ENCODE measurements at places on chromosomes 6 and 20. TPM values are rescaled to one million over a fixed set of nuclear protein-coding genes. Genes with fewer than 3 reads are reported as not detected.

The MUCL3 gene
- not detected for total RNA-seq

The PLCB4 gene
- 38.9 TPM for total RNA-seq

DNA sequence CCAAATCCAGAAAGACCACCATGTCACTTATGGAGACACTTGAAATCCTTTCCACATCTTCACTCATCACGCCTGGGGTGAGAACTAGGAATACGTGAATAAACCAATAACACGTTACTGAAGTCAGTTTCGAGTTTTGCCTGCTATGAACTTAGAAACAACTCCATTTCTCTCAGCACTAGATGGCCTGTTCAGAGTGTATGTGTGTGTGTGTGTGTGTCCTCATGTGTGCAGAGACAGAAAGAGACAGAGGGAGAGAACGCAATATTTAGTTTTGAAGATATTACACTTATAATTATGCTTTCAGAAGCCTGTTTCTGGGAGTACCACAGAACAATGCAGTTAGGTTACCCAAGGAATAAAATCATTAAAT, 81.2 kb upstream of the CCN6 start:
- H3K36me3 ChIP-seq, result no peaks in the 10 kb centered on the region
- H3K4me1 ChIP-seq, result peaks cover 23% of the 10 kb centered on the region
- H3K27ac ChIP-seq, result peak overlapping the region; percentile 99
- peak overlapping the region; percentile 36 for H3K4me3 ChIP-seq
- no peaks in the 10 kb centered on the region for H3K27me3 ChIP-seq

DNA sequence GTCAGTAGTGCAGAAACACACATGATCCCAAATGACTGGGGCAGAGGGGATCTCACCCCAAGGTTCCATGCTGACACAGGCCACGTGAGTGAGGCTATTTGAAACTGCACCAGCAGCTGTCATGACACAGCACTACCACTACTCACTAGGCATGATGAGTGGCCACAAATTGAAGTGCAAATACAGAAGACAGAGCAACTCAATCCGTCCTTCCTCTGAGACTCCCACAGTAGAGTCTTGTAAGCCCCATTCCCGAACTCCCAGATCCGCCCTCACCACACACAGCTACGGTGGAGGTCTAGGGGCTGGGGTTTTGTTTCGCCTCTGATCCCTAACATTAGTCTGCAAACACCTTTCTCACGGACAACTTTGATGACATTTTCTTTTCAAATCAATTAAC, 113.3 kb upstream of the NUP153 start:
- no peaks in the 10 kb centered on the region for H3K4me1 ChIP-seq
- DNase-seq, result no peak
- no peak overlapping the region for H3K27ac ChIP-seq
- no peak overlapping the region for H3K4me3 ChIP-seq
- peaks cover 10% of the 10 kb centered on the region for H3K36me3 ChIP-seq

GRCh38 chr20:36270744-36271638, 34.7 kb downstream of the AAR2 start:
- peaks cover 13% of the 10 kb centered on the region for H3K27me3 ChIP-seq
- no peaks in the 10 kb centered on the region for H3K4me1 ChIP-seq
- DNase-seq, result no peak
- H3K27ac ChIP-seq, result no peak overlapping the region

- H3K36me3 ChIP-seq, result no peaks in the 10 kb centered on the region
- no peaks in the 10 kb centered on the region for H3K4me1 ChIP-seq
- H3K27ac ChIP-seq, result no peak overlapping the region
- DNase-seq, result no peak
- H3K4me3 ChIP-seq, result no peak overlapping the region
- peaks cover 5% of the 10 kb centered on the region for H3K27me3 ChIP-seq
Measured at GRCh38 chr6:166766769-166767168, 139.7 kb upstream of the RPS6KA2 start.

The TBXT gene
- total RNA-seq, result not detected

GRCh38 chr6:109024784-109025183, 69.9 kb downstream of the SESN1 start:
- H3K36me3 ChIP-seq, result no peaks in the 10 kb centered on the region
- H3K27me3 ChIP-seq, result no peaks in the 10 kb centered on the region
- no peaks in the 10 kb centered on the region for H3K4me1 ChIP-seq

The MAP7 gene
- total RNA-seq, result 3.3 TPM

The SNX5 gene
- total RNA-seq, result 78.0 TPM

The ECT2L gene
- total RNA-seq, result not detected

GRCh38 chr6:166587631-166588413, 1.3 kb upstream of the RAMACL start:
- DNase-seq, result no peak
- H3K4me3 ChIP-seq, result no peak overlapping the region
- no peak overlapping the region for H3K27ac ChIP-seq

The HLA-DQA1 gene
- total RNA-seq, result not detected

DNA sequence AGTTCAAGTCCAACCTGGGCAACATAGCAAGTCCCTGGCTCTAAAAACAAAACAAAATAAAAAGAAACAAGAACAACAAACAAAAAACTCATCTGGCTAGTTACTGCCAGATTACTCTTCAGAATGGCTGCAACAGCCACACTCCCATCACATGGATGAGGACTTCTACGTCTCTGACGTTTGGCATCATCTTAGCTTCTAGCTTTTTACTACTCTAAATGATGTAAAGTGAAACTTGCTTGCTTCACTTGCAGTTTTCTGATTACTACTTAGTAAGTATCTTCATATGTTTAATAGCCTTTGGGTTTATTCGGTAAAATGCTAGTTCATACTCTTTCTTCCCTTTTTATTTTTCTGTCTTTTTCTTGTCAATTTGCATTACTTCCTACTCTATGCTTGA, 161.1 kb upstream of the CARMIL1 start:
- H3K27ac ChIP-seq, result no peak overlapping the region
- H3K4me3 ChIP-seq, result no peak overlapping the region
- DNase-seq, result no peak
- no peaks in the 10 kb centered on the region for H3K27me3 ChIP-seq
- H3K4me1 ChIP-seq, result no peaks in the 10 kb centered on the region

DNA sequence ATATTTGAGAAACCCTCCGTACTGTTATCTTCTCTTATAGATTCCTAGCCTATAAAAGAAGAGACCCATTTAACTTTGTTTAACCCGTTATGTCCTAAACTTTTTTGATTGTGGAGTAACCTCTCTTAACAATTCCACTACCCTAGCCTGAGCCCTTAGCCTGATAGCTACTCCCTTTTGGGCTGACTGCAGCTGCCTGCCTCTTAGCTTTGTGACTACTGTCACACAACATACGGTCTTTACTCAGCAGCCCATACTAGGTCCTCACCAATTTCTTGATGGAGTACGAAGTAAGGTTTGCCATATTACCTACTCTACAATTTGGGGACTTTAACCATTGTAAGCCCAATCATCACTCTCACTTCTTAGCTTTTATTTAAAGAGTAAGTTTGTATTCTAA, 72.7 kb downstream of the QRSL1 start:
- no peak for DNase-seq
- H3K27ac ChIP-seq, result no peak overlapping the region
- H3K36me3 ChIP-seq, result no peaks in the 10 kb centered on the region
- no peak overlapping the region for H3K4me3 ChIP-seq
- no peaks in the 10 kb centered on the region for H3K4me1 ChIP-seq
- H3K27me3 ChIP-seq, result peaks cover 7% of the 10 kb centered on the region

GRCh38 chr20:38126146-38126921, 38.7 kb downstream of the TGM2 start:
- H3K36me3 ChIP-seq, result peaks cover 4% of the 10 kb centered on the region
- H3K4me1 ChIP-seq, result peaks cover 39% of the 10 kb centered on the region
- no peak overlapping the region for H3K4me3 ChIP-seq

DNA sequence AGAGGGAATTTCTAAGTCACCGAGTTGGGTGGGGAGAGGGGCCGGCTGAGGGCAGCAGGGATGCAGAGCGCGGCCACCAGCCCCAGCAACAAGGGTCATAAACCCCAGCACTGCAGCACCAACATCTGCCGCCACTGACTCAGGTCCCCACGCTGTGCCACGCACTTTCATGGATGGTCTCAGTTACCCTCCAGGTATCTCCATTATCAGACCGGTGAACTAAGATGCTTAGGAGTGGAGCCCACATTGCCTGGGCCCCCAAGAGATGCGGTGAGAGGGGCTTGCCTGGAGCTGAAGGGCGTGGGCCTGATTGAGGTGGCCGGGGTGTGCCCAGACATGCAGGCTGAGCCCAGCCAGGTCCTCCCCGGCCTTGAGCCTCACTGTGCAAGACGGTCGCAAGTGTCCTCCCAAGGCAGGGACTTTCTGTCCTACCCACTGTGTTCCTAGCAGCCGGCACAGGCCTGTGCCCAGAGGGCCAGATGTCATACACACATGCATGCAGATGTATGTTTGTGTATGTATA, 19.3 kb downstream of the RBM38 start:
- H3K27ac ChIP-seq, result no peak overlapping the region
- peaks cover 4% of the 10 kb centered on the region for H3K4me1 ChIP-seq
- no peak for DNase-seq
- no peak overlapping the region for H3K4me3 ChIP-seq

DNA sequence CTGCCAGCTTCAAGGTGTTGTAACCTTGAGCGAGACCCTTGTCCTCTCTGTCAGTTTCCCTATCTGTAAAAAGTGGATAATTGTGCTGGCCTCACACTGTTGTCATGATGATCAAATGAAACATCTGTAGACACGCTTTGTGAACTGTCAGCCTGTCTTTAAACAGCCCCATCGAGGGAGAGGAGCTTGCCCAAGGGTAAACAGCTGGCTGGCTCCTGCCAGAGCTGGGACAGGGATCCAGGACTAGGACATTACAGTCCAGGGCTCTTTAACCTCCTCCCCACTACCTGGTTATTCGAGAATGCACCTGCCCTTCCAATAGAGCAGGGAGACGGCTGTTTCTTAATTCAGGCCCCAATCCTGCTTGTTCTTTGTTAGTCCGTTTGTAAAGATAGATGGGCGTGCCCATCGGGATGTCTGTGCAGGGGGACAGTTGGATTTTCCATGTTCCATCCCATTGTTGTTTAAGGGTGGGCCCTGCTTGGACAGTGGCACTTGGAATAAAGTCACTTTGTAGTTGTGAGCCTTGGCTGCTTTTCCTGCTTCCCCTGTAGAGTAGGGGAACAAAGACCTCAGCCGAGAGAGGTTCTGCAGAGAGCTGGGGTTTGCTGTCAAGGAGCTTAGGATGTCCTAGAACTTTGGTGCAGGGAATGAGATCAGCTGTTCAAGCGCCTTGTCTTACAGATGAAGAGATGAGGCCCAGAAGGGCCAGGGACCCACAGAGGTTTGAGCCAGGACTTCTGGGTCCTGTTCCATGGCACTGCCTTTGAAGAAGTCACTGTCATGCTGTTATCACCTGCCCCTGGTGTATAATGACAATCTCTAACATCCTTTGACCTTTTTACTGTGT, 77.9 kb upstream of the MYL9 start:
- H3K27ac ChIP-seq, result peak overlapping the region; percentile 92
- no peaks in the 10 kb centered on the region for H3K27me3 ChIP-seq
- peaks cover 58% of the 10 kb centered on the region for H3K4me1 ChIP-seq
- DNase-seq, result no peak
- H3K4me3 ChIP-seq, result peak overlapping the region; percentile 97

The ANGPT4 gene
- 0.12 TPM for total RNA-seq

DNA sequence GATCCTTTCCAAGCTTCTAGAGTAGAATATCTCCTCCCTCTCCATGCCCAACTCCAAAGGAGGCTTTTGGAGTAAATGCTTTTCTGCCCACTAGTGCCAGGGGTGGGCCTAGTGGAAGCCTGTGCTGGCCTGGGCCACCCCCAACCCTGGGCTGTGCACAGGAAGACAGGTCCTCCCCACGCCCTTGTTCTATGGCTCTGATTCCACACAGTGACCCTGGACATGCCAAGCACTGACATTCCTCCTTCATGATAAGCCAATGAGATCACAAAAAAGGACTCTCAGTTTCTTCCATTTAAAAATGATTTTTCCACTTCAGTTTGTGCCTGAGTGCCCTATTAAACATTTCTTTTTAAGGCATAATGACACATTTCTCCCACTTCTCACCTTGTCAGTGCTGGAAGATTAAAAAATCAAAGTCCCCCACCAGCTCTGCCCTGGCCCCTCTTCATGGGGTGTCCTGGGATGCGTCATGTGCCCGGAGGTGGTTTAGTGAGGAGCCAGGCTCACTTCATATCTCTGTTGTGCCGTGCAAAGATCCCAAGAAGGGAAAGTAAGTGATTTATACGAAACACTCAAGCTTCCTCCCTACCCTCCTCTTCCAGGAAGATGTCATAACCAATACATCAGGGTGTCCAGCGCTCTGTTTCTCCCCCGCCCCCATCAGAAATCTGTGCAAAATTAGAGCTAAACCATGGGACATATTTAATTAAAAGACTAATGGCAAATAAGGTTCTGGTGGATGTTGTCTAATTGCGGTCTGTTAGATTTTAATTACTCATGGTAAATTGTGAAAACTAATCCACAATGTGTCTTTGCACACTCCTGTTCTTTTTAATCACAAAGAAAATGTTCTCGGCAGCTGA, 255.0 kb downstream of the NRN1 start:
- H3K4me3 ChIP-seq, result no peak overlapping the region
- H3K4me1 ChIP-seq, result peaks cover 13% of the 10 kb centered on the region
- no peaks in the 10 kb centered on the region for H3K27me3 ChIP-seq
- no peaks in the 10 kb centered on the region for H3K36me3 ChIP-seq
- peak overlapping the region; percentile 46 for H3K27ac ChIP-seq

GRCh38 chr6:12929678-12930077, 213.1 kb downstream of the PHACTR1 start:
- no peak overlapping the region for H3K27ac ChIP-seq
- H3K4me1 ChIP-seq, result no peaks in the 10 kb centered on the region
- H3K36me3 ChIP-seq, result no peaks in the 10 kb centered on the region
- no peak overlapping the region for H3K4me3 ChIP-seq

The GLO1 gene
- total RNA-seq, result 154 TPM

DNA sequence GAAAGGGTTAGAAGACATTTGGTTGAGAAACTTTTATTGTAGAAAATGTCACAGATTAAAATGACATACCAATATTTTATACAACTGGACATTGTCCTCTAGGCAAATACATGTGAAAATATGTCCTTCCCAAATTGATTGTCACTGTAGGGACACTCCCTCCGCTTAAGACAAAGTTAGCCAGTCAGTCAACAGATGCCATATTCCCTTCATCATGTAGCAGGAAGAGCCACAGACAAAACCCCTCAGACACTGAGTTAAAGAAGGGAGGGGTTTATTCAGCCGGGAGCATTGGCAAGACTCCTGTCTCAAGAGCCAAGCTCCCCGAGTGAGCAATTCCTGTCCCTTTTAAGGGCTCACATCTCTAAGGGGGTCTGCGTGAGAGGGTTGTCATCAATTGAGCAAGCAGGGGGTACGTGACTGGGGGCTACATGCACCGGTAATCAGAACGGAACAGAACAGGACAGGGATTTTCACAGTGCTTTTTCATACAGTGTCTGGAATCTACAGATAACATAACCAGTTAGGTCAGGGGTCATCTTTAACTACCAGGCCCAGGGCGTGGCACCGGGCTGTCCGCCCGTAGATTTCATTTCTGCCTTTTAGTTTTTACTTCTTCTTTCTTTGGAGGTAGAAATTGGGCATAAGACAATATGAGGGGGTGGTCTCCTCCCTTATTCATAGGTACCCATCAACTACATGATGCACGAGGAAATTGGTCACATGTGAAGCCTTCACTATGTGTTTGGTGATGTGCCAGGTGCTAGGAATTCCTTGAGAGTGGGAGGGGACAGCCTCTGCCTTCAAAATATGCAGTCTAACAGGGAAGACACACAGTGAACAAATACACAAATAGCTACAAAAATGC, 155.7 kb upstream of the CDYL start:
- peaks cover 2% of the 10 kb centered on the region for H3K27me3 ChIP-seq
- no peaks in the 10 kb centered on the region for H3K36me3 ChIP-seq
- H3K27ac ChIP-seq, result no peak overlapping the region
- DNase-seq, result no peak
- H3K4me1 ChIP-seq, result no peaks in the 10 kb centered on the region
- no peak overlapping the region for H3K4me3 ChIP-seq

Measured in astrocyte (in vitro differentiated cells and primary cell).